ENCODE measurements at places on chromosomes 4 and X.

DNA sequence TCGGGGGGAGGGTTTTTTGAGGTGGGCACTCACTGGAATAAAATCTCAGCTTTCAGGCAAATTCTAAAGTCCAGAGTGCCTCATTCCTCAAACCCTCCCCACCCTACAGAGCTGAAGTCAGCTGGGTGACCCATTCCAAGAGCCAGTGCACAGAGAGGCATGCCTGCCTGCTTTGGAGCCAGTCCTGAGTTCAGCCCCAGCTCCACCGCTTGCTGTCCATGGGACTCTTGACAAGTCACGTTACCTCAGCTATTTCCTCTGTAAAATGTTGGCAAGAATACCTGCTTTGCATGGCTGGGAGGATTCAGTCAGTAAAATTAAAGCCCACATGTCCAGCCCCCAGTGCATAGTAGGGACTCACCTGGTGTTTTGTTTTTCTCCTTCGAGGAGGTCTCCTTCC, 125.9 kb upstream of the PJA1 start:
- DNase-seq: no peak

- DNase-seq: peak; percentile 17
These were observed 10.5 kb downstream of the PPAT start for GRCh38 chr4:56424697-56425514.

DNA sequence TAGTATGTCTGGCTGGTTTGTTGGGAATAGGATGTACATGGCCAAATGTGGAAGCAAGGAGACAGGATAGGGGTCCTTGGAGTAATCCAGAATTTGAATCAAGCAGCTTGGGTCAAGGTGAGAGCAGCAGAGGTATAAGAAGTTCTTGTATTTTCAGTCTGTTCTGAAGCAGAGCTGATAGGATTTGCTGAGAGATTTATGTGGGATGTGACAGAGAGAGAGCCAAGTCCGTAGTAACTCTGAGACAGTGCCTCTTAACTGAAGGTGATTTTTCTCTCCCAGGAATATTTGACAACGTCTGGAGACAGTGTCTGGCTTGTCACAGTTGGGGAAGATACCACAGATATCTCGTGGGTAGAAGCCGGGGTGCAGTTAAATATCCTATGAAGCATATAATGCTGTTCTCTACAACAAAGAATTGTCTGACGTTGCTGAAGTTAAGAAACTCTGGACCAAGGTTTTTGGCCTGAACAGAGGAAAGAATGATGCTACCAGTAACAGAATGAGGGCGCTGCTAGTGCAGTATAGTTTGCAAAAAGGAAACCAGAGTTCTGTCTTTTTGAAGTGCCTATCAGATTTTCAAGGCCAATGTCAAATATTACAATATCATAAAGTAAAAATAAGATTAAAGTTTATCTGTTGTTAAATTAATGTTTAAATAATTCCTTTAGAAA, 184.0 kb downstream of the ARHGAP24 start:
- no peak for DNase-seq

DNA sequence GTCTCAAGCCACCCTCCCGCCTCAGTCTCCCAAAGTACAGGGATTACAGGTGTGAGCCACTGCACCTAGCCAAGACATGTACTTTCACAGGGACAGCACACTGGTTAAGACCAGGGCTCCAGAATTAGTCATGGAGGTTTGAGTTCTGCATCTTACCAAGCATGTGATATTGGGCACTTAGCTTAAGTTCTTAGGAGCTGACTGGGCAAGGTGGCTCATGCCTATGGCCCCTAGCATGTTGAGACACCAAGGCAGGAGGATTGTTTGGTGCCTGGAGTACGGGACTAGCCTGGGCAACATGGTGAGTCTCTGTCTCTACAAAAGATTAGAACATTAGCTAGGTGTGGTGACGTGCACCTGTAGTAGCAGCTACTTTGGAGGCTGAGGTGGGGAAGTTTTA, 2.6 kb upstream of the TMEM192 start:
- no peak for DNase-seq

GRCh38 chr4:181582595-181582994, 660.6 kb upstream of the TENM3 start:
- no peak for DNase-seq

- no peak for DNase-seq
These were observed 242.9 kb upstream of the PITX2 start for GRCh38 chr4:110865611-110866259.

DNA sequence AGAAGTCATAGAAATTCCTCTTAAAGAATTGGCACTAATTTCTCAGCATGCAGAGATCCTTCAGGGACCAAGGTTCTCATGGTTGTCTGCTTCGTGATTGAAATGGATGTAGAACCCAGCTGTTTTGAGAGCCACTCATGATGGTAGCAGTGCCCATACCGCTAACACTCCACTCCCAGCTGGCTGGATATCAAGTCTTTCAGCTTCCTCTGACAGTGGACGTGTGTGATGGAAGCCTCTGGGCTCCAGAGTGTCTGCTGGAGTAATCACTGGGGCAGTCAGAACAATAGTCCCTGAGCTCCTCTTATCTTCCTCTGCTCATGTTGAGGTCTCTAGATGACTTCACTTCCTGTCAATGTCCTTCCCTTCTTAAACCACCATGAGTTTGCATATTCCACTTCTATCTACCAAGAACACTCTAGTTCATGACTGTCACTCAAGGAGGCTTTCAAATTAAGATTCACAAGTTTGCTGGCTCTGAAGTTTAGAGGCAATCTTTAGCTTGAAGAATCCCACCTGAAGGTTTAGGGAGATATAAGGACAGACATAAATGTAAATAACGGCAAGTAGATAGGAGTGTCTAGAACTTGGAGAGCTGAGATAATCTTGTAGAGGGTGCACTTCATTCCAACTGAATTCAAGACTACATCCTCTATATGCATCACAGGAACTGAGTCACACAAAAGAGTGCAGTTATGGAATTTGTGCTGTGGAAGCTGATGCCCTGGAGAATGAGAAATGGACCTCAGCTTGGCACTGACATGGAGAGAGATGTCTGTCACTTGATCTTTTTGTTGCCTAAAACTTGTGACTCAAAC, 64.5 kb upstream of the WDR1 start:
- peak; percentile 39 for DNase-seq

DNA sequence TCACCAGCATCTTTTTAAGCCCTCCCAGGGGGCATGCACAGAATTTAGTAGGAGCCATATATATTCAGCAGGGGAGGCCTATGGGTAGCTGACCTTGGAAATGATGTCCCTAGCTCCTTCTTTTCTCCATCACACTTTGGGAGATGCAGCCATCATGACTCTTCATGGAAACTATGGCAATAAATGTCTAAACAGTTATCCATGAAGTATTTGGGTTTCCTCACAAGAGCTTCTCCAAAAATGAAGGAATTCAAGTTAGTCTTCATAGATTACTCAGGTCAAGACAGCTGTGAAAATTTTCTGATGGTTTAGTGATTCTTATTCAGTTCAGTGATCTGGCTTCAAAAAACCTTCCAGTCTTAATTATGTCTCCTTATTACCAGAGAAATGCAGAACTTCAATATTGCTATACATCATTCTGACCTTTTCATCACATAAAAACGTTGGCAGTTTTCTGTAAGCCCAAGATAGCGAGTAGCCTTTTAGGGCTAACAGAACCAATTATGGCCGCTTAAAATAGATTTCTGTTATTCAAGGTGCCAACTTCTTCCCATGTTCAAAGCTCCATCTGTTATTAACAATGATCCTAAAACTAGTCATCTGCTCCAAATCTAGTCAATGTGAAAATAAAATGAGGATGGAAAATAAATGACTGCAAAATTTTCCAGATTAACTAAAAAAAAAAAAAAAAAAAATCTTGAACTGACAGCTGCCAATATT, 52.5 kb downstream of the TMEM156 start:
- DNase-seq: no peak

- DNase-seq: peak; percentile 11
These were observed 13.4 kb upstream of the CHRNA9 start for GRCh38 chr4:40321574-40322275.

- DNase-seq: no peak
These were observed 20.3 kb downstream of the ATP8A1 start for GRCh38 chr4:42636645-42636949.

GRCh38 chr4:174434455-174434854, 87.8 kb downstream of the HPGD start:
- no peak for DNase-seq

DNA sequence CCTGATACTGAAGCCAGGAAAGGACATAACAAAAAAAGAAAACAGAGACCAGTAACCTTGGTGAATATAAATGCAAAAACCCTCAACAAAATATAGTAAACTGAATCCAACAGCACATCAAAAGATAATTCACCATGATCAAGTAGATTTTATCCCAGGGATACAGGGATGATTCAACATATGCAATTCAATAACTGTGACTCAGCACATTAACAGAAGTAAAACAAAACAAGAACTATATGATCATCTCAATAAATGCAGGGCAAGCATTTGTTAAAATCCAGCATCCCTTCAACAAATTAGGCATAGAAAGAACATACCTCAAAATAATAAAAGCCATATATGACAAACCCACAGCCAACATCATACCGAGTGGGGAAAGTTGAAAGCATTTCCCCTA, 112.0 kb downstream of the HHIP start:
- no peak for DNase-seq

DNA sequence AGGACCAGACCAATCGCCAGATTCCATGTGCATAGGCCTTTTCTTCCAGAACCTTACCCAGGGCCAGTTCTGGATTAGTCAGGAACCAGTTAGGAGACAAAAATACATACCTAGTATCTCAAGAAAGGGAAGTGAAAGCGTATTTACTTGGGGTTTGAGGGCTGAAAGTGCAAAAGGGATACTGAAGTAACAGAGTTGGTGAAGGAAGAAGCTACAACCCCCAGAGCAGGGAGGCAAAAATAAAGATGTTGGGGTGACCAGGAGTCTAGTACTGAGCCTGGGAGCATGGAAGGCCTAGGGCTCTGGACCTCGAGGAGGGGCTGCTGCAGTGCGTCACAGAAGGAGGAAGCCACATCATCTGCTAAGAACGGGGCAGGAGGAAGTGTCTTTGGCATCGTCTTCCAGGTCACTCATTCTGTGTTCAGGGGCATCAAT, 38.3 kb downstream of the TKTL1 start:
- no peak for DNase-seq

DNA sequence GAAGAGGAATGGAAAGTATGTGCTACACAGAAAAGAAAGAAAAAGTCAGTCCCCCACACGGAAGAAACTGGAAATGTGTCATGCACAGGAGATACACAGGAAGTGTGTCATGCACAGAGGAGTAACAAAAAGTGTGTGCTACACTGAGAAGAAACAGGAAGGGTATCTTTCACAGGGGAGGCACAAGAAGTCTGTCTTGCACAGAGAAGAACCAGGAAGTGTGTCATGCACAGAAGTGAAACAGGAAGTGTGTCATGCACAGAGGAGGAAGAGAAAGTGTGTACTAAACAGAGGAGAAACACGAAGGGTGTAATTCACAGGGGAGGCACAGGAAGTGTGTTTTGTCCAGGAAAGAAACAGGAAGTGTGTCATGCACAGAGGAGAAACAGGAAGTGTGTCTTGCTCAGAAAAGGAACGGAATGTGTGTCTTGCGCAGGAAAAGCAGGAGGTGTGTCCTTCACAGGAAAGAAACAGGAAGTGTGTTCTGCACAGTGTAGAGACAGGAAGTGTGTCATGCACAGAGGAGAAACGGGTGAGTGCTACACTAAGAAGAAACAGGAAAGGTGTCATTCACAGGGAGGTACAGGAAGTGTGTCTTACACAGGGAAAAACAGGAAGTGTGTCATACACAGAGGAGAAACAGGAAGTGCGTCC, 527.2 kb upstream of the PRKX start:
- no peak for DNase-seq

- DNase-seq: no peak
These were observed 323.2 kb upstream of the INTU start for GRCh38 chr4:127309369-127310102.

DNA sequence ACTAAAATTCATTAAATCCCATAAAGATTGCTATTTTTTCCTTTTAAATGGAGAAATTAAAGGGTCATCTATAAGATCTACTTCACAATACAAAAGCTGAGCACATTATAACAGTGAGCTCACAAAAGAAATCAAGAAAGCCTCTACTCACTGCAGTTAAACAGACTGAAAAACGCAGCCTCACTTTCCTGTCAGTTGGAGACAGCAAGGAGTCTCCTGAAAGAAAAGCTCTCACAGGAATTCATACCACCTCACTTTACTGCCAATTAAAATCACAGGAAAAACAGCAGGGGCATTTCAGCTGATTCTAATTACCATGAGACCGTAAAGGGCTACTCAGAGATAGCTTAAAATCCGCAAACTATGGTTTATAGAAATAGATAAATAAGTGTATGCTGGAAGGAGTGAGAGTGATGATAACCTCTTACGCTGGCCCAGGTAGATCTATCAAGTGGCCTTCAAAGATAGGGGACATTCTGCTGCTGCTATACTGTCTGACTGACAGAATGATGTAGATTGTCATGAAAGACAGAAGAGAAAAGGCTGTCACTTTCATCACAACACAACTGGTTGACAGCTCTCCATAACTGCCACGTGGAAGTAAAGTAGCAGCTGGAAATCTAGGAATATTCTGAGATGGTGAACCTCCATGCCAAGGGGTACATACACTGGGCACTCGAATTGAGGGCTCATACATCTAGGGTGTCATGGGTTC, 1333.7 kb upstream of the DIAPH2 start:
- DNase-seq: no peak

- DNase-seq: no peak
These were observed 94.1 kb upstream of the GK2 start for GRCh38 chr4:79502081-79502480.

DNA sequence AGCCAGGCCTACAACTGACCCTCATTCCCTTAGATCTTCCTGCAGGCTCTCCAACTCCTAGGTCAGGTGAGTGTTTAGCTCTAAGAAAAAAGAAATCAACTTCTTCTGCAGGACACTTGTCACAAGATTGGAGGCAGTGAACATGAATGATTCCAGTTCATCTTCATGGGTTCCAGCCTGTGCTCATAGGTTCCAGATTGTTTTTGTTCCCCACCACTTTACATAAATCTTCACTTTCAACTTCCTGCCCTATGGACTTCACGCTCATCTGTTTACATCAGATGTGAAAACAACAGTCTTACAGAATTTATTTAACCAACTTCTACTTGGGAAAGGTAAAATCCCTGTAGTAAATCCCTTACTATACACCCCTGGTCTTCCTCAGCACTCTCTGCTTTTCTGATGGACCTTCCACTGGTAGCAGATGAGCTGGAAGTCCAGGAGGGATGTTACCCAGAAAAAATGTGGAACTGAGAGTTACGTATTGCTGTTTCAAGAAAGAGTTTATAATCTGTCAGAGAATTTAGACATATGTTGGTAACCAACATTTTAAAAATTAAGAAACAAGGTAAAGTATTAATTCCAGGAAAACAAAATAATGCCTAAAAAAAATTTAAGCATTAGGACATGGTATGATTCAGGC, 62.4 kb downstream of the ANAPC10 start:
- no peak for DNase-seq

DNA sequence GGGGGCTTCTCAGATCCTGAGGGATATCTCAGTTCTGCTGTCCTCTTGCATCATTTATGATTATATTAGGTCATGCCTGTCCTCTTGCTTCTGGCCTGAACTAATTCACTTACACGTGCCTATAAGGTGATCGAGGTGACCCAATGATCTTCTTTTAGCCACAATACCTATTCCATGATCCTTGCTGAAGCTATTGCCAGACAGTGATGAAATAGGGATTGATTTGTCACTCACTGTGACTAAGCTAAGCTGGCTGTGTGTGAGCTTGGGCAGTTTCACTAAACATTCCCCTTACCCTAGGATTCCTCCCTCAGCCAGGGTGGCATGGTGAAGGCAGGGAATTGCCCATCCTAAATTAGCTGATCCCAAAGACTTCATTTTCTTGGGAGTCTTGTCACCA, 19.0 kb downstream of the HADH start:
- peak; percentile 37 for DNase-seq

- DNase-seq: no peak
These were observed 66.1 kb upstream of the VEGFC start for GRCh38 chr4:176858839-176859238.

GRCh38 chr4:10731162-10731561, 46.6 kb upstream of the CLNK start:
- no peak for DNase-seq

All from hepatic stellate cell (primary cell).